AG09309 (cell line): ENCODE measurements at places on chromosomes 3 and 15.

DNA sequence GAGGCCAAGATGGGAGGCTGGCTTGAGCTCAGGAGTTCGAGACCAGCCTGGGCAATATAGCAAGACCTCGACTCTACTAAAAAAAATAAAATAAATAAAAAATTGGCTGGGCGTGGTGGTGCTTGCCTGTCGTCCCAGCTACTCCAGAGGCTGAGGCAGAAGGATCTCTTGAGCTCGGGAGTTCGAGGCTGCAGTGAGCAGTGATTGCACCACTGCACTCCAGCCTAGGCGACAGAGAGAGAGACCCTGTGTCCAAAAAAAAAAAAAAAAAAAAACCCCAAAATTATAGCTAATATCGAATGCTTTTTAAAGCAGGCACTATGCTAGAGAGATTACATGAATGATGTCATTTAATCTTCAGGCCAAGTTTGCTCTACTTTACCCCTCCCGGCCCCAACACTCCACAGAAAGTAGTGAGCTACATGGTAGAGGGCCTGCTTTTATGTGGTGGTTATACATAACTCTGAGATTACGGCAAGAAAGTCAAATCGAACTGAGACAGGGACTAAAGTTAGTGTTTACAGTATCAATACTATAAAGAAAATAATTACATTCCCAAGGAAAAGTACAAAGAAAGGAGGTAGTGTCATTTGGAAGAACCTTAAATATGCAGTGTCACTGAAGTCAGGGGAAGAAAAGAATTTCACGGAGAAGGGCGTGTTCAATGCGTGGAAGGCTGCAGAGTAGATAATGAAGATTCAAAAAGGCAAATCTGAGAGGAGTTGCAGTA, 1.1 kb downstream of the ADPGK start:
- no peak for DNase-seq

DNA sequence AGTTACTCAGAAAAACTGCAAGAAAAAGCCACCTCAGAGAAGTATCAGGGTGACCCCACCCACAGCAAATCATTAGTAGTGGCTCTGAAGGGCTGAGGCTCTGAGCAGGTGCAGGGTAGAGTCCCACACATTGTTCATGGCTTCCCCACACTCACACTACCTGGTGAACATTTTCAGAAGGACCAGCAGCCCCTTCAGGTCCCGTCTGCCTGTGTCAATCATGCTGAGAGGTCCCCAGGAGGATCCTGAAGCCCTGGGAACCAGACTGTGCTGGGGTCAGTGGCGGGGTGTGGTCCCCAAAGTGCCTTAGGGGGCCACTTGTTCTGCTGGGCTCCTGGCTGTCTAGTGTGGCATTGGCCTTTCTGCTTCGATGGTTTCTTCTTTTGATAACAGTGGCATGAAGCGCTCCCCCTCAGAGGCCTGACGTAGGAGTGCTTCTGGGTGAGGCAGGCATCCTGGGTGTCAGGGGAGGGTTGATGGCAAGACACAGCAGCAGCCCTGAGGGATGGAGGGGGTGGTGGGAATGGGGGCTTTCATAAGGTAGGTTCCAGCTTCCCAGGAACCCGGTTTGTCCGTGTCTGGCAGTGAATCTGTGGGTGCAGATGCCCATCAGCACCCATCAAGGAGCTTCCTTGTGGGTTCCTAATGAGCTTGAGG, 19.0 kb upstream of the FANCD2 start:
- DNase-seq: no peak

GRCh38 chr3:124576565-124577493, 153.4 kb upstream of the UMPS start:
- DNase-seq: no peak

DNA sequence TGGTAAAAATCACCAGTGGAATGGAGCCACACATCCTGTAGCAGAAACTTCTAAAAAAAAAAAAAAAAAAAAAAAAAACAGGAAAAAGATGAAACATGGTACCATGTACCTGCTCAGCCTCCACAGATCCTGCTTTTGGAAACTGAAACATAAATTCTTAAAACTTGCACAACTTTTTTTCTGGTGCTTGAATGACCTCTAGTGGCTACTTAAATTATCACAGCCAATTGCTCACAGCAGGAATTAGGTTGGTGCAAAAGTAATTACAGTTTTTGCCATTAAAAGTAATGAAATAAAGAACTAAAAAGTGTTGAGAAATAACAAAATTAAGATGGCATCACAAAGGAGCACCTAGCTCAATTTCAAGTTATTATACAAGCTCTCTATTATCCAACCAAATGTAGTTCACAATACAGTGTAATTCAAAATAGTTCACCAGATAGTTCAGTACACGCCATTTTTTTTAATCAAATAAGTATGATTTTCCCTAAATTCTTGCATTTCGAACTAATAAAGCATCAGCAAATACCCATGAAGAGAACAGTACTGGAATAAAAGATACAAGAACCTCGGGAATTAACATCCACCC, 80.6 kb downstream of the ULK4 start:
- no peak for DNase-seq

DNA sequence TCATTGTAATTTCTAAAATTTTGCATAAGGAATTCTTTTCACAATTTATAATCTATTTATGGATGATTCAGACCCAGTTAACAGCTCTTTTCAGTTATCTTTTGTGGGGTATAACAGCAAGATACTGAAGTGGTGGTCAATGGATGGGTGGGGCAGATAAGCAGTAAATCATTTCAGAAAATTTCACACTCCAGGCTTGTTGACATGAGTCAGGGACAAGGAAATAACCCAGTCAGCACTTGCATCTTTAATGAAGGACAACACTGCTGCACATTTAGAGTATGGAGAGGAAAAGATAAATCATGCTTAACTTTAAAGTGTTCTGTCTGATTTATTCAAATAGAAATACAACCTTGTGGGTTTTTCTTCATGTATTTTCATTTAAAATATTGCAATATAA, 181.6 kb downstream of the ROBO1 start:
- DNase-seq: no peak

GRCh38 chr3:158911586-158911985, 109.7 kb downstream of the MFSD1 start:
- DNase-seq: no peak

DNA sequence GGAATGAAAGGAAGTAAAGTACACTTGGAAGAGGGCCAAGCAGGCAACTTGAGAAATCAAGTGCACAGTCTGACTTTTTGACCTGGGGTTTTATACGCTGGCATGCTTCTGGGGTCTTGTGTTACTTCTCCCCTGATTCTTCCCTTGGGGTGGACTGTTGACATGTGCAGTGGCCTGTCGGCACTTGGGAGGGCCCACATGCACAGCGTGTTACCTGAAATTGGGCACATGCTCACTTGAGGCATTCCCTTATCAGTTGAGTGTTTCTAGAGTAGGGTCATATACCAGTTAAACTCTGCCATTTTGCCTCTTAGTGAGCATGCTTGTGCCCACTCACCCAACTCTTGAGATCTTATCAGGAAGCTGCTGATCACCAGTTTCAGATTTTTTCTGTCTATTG, 329.1 kb upstream of the SOX2 start:
- no peak for DNase-seq

DNA sequence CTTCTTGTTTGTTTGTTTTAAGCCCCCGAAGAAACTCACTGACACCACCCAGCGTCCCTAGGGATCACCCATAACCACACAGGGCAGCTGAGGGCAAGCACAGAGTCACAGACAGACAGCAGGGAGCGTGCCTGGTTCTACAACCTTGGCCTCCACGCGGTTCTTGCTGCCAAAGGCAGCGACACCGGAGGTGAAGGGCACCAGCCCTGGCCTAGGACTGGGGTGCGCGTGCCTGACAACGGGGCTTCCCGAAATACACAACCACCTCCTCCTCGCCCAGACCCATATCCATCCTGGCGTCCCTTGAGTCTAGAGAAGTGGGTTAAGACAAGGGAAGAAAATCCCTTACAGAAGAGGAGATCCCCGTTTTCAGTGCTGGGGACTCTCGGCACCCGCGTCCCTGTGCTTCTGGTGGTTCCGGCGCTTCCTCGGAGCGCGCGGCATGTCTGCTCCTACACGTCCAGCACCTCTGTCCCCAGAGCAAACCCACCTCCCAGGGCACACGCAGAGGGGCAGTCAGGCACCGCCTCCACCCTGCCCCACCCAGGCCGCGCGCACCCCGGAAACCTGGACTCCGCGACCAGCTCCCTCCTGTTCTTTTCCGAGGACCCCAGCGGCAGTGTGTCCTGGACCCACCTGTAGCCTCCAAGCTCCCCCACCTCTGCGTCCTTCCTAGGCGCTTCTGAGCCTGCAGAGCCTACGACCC, 911 bp downstream of the RFTN1 start:
- no peak for DNase-seq

DNA sequence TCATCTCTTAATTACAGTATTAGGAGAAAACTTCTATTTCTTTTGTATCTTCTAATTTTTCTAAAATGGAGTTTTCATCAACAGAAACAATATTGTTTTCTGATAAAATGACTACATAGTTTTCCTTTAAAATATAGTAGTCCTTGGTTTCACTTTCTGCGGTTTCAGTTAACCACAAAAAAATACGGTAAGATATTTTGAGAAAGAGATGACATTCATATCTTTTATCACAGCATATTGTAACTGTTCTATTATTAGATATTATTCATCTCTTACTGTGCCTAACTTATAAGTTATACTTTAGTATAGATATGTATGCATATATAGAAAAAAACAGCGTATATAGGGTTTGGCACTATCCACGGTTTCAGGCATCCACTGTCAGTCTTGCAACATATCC, 2.3 kb downstream of the B4GALT4 start:
- DNase-seq: no peak

GRCh38 chr3:193960487-193961274, 175.3 kb upstream of the HES1 start:
- no peak for DNase-seq

DNA sequence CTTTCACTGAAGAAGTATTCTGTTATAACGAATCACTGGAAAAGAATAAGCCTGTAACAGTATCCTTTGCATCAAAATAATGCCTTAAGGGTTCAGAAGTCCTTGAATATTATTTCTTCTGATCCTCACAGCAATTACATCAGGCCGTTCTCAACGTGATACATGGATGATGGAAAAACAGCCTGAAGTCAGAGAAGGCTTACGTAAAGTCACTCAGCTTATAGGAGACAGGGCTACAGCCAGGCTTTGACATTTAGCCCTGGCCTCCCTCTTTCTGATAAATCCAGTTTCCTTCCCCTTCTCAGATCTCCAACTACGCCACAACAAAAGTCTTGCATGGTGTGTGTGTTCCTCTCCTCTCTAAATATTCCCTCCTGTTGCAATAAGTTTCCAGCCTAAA, 131.9 kb downstream of the ANO10 start:
- DNase-seq: no peak

GRCh38 chr3:143763564-143764162, 84.6 kb downstream of the SLC9A9 start:
- DNase-seq: no peak

DNA sequence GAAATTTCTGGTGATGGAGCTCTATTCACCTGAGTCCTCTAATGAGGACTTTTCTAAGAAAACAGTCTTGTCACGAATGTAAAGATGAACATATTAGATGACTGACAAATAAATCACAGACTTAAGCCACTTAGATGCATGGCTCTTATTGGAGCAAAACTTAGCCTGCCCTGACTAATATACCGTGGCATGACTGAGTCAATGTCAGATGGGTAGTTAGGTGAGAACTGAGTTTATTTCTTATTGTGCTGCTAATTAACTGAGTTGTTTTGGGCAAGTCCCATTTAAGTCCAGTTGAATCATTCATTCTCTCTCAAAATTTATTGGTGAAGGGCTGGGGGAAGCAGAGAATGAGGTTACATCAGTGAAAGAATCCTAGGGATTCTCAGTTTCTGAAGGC, 459.8 kb downstream of the MCTP2 start:
- no peak for DNase-seq

GRCh38 chr3:187770224-187770623, 25.0 kb upstream of the BCL6 start:
- DNase-seq: no peak

DNA sequence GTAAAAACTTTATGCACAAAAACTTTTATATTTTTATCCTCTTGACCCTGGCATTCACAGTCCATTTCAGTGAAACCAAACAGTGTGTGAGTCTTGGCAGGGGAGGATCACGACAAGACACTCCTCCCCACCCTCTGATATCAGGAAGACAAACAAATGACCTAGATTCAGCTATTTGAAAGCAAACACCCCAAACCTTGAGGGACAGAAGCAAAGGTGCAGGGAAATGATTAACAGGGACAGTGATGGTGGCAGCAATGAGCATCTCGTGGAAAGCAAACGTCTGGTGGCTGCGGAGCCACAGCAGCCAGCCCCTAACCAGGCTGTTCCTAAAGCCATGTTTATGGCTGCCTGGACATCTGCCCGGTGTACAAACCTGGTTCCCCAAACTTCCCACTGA, 52.1 kb downstream of the FSIP1 start:
- no peak for DNase-seq

GRCh38 chr3:178655488-178655887, 119.3 kb downstream of the KCNMB2 start:
- no peak for DNase-seq

GRCh38 chr3:58691997-58692396, 25.4 kb upstream of the FAM3D start:
- DNase-seq: no peak

GRCh38 chr3:46660543-46661523, 32.6 kb downstream of the ALS2CL start:
- no peak for DNase-seq

- DNase-seq: no peak
Measured at GRCh38 chr3:73597476-73597875, 27.3 kb downstream of the PDZRN3 start.

DNA sequence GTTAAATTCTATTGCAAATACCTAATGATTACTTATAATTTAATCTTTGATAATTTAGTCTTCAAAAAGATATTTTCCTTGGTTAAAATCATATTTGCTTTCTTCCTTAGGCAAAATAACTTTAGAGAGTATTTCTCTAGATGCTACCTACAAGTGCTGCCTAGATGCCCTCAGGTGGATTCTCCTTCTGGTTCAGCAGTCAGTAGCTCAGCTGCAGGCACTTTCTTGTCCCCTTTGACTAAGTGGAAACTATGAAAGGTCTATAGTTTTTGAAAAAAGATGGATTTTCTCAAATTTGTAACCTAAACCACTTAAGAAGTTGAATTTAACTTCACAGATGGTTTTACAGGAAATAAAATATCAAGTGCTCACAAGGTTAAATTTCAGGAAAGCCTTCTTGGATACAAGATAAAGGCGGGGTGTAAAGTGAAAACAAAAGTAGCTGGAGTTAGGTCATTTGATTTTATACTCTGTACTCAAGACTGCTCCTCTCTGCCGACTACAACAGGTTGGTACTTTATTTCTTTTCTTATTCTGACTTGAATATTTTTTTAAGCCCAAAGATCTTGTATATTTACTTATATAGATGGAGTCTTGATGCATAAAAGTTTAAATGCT, at the start of gene ACKR4:
ACKR4 (plus strand) TSS at position 455 of the 618 bp plus-strand sequence. CDS start 3,128 bp downstream, outside the sequence.
- no peak for DNase-seq

DNA sequence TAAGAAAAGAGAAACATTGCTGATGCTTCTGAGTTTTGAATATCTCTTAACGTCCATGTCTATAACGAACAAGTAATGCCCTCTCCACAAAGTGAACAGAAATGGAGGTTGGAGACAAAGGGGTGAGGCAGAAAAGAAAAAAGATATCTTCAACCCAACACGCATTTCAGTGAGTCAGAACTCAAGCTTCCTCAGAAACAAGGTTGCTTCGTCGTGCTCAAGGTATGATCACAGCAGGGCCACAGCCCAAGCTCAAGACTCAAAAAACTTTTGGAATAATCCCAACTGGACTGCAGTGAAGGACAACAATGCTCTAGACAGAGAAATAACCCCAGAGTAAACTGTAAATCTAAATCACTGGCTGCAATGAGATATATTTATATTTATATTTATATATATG, 18.9 kb downstream of the WNT5A start:
- no peak for DNase-seq

- DNase-seq: no peak
Measured at GRCh38 chr3:56988458-56989168, 71.9 kb upstream of the SPATA12 start.
